ENCODE measurements at places on chromosomes 5 and 9.
A peak's percentile ranks its signal among the peaks of the same experiment; 100 is the strongest.

DNA sequence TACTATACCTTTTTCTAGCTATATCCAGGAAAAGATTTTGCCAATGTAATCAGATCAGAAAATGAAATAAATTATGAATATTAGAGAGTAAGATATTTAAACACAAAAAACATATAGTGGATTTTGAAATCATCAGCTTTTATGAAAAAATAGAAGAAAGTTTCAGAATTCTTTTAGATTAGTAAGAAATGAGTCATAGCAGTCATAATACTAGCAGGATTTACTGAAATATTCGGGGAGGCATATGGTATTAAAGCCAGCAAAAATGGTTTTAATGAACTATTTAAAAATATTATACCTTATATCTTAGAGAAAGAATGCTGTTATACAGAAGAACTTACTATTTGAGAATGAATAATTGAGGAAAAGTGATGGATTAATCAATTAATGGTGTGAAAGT is 303.6 kb upstream of the NUDT12 start:
- DNase-seq: no peak

GRCh38 chr9:94612071-94612470 is 18.4 kb upstream of the FBP2 start:
- DNase-seq: no peak

DNA sequence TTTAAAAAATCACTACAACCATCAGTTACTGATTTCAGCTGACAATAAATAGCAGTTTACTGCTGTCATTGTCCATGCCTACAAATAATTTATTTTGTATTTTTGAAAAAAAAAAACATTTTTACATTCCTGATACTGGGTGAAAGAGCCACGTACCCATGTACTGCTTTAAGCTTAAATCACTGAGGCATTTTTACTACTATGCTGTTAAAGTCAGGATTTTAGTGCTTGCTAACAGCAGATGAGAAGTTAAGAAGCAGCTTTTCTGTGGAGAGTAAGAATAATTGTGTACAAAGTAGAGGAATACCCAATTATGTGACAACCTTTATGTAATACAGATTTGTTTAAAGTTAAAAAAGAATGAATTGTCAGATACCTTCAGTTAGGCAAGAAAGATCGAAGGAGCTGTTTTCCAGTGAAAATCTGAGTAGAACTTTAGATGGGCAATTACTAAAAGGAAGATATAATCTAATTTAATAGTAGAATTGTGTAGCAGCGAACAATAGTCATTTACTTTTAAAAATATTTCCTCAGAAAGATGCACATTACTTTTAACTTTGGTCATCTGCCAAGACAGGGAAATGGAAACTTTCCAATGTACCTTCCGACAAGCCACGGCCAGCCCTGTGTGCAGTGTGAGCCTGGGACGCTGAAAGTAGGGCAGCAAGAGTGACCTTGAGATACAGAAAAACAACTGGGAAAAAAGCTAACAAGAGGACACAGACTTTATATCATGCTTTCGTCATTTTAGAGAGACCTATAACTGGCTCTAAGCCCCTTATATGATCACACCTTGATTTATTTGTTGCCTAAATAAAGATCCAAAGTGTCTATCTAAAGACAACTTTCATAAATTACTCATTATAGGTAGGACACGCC is 39.9 kb downstream of the RHOBTB3 start:
- DNase-seq: peak; percentile 35

DNA sequence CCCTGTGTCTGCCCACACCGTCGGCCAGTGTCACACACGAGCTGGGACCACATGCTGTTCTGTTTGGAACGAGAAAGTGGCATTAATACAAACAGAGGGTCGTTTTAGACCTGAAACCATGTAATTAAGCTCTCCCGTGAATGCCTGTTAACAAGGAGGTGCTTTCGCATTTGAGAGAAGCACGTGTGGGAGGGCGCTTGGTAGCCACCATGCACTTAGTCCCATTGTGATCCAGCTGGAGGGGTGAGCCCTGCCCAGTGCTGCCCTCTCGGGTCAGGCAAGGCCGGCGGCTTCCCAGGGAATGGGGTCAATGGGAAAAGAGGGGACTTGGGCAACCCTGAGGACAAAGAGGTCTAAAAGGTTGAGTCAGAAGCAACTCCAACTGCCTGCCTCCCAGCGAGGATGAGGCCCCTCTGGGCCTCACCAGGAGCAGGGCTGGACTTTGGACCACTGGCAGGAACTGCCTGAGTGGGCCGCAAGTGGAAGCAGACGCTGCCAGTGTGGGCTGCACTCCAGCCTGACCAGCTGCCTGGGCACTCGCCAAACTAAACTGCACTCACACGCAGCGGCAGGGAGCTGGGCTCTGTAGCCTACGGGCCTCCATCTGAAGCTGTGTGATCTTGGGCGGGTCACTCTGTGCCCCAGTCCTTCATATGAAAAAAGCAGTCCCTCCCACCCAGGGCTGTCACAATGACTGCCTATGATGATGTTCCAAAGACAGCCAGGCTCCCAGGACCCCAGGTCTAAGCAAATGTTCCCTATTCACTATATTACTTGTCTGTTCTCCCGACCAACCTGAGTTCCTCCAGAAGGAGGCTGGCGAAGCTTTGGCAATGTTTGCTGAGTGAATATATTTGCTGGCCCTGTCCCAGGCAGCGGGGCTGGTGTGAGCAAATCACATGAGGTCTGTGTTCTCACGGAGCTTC is 195.7 kb downstream of the CDK5RAP2 start:
- no peak for DNase-seq

- DNase-seq: no peak
Measured at GRCh38 chr9:90175865-90176264, 466.8 kb downstream of the DIRAS2 start.

DNA sequence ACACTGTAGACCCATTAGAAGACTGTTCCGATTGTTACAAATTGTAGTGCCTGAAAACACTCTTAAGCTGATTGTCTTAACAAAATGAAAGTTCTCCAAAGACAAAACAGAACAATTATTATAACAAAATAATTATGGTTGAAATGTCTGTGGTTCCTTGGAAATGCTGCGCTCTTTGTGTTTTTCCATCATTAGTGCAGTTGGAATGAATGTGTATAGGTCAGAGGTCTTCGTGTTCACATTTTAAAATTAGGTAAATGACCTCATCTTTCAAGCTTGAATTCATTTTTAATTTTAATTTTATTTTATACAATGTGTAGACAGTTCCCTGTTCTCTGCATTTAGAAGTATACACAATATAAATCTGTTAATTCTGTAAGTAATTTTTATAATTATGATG is 56.7 kb upstream of the NXNL2 start:
- DNase-seq: no peak

DNA sequence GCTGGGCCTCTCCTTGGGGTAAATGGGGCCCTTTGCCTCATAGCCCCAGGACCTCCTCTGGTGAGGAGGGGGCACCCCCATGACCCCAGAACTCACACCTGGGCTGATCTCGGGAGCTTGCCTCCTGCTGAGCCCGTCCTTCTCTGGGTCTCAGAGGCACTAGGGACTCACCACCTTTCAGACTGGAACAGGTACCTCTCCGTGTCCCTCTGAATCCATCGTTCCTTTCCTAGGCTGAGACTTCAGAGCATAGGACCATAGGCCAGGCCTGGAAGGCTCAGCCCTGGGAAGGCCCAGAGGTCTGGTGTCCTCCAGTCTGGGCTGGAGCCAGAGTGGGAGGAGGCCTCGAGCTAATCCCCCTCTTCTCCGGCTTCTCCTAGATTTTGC is 97.9 kb downstream of the CACNA1B start:
- no peak for DNase-seq

GRCh38 chr5:98975682-98976407 is 47.0 kb upstream of the CHD1 start:
- DNase-seq: no peak

GRCh38 chr9:91151718-91152095 is 210.0 kb downstream of the AUH start:
- DNase-seq: no peak

- DNase-seq: no peak
Measured at GRCh38 chr9:120443489-120443888, 136.5 kb downstream of the CDK5RAP2 start.

- DNase-seq: no peak
Measured at GRCh38 chr5:44828719-44829118, 20.0 kb downstream of the MRPS30 start.

GRCh38 chr5:177111720-177112394 is 21.7 kb upstream of the NSD1 start:
- DNase-seq: peak; percentile 46

DNA sequence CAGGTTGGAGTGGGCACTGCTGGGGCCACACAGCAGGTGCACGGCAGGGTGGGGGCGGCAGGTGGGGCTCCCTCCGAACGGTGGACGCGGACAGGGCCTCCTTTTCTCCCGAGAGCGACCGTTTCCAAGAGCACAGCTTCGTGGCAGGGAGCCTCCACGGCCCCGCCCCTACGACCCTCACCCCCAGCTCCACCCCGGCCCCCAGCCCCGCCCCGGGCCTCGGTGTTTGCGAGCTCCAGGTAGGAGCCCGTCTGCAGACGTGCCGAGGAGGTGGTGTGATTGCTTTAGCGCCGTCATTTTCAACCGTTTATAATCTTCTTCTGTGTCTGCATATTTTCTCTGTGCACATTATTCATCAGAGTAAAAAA is 8.8 kb downstream of the GRIN1 start:
- DNase-seq: no peak

- no peak for DNase-seq
Measured at GRCh38 chr5:96896276-96896675, 20.0 kb downstream of the ERAP2 start.

DNA sequence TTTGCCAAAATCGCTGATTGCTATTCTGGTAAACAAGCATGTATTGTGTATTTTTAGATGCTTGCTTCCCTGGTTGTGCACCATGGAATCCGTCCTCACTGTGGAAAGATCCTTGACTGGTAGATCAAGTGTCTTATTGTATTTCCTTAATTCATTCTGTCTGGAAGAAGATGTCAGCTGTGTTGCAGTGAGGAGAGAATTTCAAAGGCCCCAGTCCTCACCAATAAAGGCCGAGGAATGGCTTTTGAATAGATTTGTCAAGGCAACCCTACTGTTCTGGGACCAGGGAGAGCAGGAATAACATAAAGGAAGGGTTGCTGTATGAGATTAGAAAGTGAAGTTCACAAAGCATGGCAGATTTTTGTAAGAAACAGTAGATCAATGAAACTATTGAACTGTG is 36.2 kb upstream of the POU5F2 start:
- DNase-seq: no peak

DNA sequence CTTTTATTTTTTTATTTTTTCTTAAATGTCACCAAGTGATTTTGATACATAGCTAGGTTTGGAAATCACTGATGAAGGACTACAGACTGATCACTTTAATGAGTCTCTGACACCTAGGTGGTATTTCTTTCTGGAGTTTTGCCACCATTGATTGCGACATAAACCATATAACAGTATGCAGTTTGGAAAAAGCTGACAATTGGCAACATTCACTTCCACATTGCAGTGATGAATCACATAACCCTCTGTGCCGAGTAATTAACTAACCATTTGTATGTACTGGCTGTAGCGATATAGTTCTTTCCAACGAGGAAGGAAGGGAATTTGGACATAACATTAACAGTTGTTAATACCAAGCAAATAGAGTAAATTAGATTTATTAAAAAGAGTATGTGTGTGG is 222.9 kb upstream of the EFNA5 start:
- DNase-seq: no peak

DNA sequence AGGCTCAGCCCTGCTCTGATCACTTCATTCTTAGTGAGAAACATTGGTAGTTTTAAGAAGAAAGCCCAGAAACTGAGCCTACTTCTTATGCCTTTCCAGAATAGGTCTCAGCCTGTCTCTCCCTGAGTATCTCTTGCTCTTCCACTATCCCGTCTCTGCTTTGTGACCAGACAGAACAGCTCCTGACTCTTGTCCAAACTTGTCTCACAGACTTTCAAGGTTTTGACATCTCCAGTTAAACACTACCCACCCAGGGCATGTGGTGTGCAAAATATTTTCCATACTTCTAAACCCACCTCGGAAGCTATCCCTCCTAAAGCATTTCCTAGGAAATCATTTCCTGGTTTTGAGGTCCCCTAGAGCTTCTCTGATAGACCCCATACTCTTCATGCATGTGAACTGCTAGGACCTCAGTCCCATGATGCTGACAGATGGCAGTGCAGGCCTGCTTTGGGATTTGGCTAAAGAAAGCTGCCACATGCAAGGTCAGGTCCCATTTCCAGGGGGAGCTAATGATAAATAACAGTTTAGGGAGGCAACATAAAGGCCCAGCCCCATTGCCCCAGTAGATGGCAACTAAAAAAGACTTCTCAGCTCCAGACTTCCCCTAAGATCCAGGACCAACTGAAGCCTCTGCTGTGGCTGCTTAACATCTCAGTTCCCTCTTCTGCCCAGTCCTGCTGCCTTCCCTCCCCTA is 211.5 kb downstream of the MED10 start:
- no peak for DNase-seq

DNA sequence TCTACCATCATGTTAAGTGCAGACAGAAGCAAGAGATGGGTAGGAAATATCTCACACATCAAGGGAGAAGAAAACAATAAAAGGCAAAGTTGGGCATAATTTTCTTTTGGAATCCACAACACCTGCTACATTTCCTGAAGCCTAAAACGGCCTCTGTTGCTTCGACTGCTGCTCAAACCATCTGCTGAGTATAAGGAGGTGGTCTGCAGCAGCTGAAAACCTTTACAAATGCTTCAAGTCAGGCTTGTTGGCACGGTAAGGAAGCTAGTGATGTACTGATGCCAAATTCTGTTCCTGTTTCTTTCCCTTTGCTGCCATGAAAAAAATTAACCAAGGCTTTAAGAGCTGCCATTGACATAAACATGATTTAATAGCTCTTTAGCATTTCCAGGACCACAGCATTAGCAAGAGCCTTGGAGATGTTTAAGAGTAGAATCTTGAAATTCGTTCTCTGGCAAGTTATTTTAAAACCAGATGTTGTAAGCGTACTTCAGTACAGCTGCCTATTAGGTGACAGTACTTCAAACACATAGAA is 75.6 kb downstream of the DMRTA1 start:
- no peak for DNase-seq

DNA sequence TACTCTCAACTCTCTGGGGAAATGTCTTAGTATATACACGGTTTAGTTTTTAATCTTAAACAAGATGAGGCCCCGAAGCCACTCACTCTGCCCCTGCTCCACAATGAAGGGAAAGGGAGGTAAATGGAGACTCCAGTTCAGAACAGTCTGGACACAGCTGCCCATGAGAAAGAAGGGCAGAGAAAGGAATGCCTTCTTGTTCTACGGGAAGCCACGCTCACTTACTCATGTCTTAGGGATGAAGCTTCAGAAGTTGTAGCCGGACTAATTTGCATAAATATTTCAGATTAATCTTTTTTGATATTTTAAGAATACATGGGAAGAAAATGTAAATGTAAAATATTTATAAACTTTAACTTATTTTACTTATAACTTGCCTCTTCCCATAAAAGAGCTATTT is 94.0 kb downstream of the COL23A1 start:
- no peak for DNase-seq
